Fibroblast of mammary gland (primary cell): ENCODE measurements at places on chromosomes 5 and 9.

DNA sequence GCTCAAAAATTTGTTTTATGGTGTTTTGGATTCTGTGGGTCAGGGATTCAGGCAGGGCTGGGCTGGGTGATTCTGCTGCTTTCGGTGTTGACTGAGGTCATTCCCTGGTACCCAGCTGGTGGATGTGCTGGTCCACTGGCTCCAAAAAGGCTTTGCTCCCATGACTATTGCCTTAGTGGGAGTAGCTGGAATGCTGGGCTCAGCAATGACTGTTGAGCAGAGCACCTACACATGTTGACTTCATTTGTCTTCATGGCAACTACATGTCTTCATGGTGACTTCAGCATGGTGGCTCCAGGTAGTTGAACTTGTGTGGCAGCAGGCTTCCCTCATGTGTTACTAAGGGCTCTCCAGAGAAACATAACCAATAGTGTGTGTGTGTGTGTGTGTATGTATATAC, 297.2 kb downstream of the DOCK8 start:
- no peak for DNase-seq

GRCh38 chr9:23590276-23591000, 235.6 kb downstream of the ELAVL2 start:
- no peak for DNase-seq

DNA sequence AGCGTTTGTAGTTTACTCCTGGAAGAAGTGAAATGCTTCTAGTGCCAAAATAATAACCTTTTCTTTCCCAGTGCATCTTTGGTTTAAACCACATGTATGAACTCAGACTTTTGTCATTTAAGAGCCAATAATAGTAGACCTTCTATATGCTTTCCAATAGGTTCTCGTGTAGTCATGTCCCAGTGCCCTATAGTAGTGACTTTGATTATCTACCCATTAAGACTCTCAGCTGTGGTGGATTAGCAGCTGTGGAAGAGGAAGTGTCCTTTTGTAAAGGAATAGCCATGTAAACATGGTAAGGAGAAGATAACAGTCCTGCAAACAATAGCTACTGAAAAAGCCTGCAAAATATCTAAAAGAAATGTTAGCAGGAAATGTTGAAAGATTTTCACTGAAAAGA, 765.3 kb downstream of the MTRR start:
- DNase-seq = no peak

GRCh38 chr5:56313596-56313995, 80.5 kb upstream of the ANKRD55 start:
- DNase-seq = no peak

- DNase-seq = no peak
These were observed 198.1 kb downstream of the CHSY3 start for GRCh38 chr5:130102375-130102774.

DNA sequence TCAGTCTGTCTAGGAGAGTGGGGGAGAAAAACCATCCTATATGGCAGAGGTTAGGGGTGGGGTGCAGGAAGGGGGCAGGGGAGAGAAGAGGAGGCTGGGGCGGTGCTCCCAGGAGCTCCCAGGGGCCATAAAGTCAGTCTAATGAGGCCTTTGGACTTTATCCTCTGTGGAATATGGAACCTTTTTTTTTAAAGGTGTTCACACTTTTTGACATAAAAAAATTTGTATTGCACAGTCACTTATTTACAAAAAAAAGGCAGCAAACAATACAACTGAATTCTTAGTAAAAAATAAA, 51.9 kb upstream of the SYNPO start:
- DNase-seq = no peak

DNA sequence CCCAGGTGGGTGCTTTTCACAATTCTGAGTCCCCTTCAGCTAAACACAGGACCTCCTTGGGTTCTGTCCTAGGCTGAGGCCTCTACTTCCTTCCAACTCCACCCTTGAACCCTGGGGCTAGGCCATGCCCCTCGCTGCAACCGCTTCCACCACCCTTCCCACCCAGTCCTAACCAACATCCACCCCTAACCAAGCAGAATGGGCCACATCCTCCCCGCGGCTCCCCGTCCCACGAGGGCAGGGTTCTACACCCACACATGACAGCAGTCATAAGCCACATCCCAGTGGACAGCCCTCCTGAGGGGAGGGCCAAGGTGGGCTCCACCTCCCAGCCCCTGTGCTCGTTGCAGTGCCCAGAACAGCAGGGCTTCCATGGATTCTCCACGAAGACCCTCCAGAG, 65.8 kb downstream of the SHB start:
- no peak for DNase-seq

- DNase-seq = peak; percentile 68
These were observed 1.5 kb upstream of the GABBR2 start for GRCh38 chr9:98709968-98710965.

DNA sequence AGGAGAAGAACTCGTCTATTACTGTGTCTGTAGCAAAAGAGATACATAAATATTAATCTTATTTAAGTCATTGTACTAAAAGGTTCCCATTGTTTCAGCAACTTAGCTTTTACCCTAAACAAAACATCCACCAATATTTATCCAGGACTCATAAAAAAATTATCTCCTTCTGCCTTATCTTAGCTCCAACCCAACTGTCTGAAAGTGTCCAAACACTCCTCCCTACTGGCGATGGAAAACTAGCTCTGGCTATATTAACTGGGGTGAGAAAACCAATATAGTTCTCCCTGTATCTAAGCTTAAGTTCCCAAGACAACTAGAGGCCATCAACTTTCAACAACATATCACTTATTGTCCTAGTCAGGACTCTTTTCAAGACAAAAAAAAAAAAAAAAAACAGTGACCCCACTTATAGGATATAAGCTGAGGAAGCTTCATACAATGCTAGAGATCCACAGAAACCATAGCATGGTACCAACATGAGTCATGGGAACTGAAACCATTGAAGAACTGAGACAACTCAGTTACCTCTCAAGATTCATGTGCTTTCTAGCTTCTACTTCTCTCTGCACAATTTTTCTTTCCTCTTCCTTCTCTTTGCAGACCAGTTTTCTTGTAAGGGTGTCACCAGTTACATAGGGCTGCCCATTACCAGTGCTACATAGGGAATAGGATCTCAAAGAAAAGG, 150.7 kb upstream of the RASA1 start:
- peak; percentile 23 for DNase-seq

- no peak for DNase-seq
These were observed 263.6 kb upstream of the PCSK5 start for GRCh38 chr9:75626860-75627259.

DNA sequence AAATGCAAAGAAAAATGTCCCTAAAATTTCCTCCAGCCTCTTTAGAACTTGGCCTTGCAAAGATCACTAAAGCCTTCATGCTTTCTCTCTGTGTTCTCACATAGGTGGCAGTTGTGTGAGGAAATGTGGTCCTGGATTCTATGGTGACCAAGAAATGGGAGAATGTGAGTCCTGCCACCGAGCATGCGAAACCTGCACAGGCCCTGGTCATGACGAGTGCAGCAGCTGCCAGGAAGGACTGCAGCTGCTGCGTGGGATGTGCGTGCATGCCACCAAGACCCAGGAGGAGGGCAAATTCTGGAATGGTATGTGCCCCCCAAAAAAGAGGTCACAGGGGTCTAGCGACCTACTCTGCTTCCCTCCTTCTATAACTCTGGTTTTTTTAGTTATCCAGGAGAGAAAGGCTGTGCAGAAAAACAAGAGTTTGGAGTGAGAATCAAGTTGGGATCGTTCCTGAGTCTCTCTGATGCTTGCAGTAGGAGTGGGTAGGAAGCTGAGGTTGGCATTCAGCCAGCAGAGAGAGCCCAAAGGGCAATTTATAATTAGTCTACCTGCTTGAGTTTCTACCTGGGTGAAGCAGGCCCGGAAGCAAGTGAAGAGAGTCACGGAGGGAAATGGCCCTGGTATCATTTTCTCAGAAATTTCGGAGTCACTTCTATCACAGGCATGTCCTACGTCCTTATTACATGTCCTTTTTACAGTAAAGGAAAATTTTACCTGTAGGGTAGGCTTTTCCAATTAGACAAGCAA, 97.5 kb downstream of the RFK start:
- DNase-seq = no peak

DNA sequence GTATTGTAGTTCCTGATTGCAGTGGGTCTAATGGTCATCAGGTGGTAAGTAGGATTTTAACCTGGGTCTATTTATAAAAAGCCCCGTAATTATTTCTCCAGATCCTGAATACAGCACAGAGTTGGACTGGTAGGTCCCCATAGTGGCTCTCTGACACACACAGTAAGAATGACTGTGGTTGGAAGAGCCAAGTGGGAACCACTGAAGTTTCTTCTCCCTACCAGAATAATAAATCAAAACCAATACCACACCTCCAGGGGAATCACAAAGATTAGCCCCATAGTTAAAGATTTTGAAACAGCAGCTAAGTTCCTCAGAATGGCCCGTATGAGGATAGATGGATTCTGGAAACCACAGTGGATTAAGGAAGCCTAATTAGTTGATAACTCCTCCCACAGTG, 68.4 kb upstream of the ZFR start:
- DNase-seq = peak; percentile 22

GRCh38 chr5:168342985-168343384, 51.5 kb downstream of the WWC1 start:
- DNase-seq = no peak
